ENCODE measurements at places on chromosomes 7 and 10.

DNA sequence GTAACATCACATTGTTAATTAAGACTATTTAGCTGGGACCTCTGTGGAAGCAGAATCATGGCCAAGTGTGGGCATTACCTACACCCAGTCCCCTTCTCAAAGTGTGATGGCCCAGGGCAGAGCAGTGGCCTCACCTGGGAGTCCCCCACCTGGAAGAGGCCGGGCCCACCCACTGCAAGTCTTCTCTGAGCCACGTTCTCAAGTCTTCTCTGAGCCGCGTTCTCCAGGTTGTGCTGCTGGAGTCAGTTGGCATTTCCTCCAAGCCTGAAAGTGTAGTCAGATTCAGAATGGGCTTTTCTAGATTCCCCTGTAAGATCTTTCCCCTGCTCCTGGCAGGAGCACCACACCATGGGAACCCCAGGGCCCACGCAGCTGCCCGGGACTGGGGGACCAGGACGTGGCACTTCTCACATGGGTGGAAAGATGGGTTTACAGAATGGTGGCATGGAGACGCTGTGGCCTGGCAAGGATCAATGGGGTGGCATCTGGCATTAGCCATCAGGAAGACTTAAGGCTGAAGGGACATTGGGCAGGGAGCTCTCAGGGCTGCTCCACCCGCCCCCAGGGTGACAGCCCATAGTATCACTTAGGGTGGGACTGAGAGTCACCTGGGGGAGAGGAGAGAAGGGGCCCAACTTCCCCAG lies 68.0 kb downstream of the MKI67 start:
- no peak for DNase-seq

- DNase-seq: no peak
Observed at GRCh38 chr10:77539147-77539935, 98.3 kb downstream of the KCNMA1 start.

- no peak for DNase-seq
Observed at GRCh38 chr7:26388256-26388655, 96.6 kb downstream of the SNX10 start.

- no peak for DNase-seq
Observed at GRCh38 chr10:79125092-79125491, 56.3 kb downstream of the ZMIZ1 start.

- DNase-seq: no peak
Observed at GRCh38 chr7:159063046-159063840, 81.4 kb downstream of the VIPR2 start.

GRCh38 chr10:70575874-70576802 lies 26.4 kb downstream of the PRF1 start:
- DNase-seq: peak; percentile 53

DNA sequence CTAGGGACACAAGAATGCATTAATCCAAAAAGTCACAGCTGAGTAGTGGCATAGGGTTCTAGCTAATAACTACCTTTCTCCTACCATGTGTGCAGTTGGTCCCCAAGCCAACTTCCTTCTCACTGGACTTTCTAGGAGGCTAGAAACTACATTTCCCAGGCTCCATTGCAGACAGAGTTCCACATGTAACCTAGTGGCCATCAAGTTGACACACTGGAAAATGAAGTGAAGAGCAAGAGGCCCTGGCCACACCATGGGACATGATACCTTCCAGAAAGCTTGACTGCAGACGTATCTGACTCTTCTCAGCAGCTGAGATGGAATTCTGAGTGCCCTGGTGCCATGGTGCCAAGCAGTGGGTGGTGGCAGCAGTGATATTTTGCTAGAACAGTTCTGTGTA lies 49.8 kb upstream of the TMEM273 start:
- DNase-seq: no peak

DNA sequence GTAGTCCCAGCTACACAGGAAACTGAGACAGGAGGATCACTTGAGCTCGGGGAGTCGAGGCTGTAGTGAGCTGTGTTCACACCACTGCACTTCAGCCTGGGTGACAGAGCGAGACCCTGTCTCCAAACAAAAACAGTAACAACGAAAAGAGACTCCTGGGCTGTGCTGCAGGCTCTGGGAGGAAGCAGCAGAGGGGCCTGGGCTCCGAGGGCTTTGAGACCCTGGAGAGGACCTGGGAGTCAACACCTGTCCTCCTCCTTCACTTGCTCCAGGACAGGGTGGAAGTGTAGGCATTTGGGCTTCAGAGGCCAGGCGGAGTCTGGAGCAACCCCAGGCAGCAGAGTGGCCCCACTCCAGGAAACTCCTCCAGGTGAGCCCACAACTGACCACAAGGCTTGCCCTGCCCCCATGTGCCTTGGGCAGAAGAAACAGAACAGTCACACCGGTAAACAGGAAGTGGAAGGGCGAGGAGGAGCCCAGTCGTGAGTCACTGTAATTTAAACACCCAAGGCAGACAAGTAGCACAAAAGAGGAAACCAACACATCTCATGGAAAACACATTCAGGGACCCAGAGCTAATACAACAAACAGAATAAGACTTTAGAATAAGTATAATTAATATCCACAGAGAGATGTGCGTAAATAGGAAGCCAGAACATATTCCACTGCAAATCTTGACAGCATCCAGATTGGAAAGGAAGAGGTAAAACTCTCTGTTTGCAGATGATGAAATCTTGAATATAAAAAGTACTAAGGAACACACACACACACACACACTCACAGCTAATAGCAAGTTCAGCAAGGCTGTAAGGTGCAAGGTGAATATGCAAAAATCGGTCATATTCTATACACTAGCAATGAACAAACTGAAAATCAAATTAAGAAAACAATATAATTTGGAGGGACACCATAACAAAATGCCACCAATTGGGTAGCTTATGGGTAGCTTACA lies 20.5 kb upstream of the RASGEF1A start:
- peak; percentile 70 for DNase-seq

DNA sequence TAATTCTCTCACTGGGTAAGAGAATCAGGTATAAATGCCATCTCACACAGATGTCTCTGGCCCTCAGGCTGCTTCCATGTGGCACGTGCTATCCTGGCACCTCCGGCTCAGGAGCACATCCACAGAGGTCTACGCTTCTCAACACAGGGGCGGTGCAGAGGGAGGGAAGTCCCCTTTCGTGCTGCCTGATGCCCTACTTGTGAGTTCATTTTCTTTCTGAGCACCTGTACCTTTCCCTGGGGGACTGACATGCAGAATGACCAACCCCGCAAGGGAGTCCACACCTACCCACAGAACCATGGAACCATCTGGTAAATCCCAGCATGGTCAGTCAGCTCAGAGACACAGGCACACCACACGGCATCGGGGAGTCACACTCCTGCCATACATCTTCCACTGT lies 99.0 kb upstream of the SAMD8 start:
- no peak for DNase-seq

- DNase-seq: no peak
Observed at GRCh38 chr7:44801890-44802289, 5.4 kb downstream of the PPIA start.

DNA sequence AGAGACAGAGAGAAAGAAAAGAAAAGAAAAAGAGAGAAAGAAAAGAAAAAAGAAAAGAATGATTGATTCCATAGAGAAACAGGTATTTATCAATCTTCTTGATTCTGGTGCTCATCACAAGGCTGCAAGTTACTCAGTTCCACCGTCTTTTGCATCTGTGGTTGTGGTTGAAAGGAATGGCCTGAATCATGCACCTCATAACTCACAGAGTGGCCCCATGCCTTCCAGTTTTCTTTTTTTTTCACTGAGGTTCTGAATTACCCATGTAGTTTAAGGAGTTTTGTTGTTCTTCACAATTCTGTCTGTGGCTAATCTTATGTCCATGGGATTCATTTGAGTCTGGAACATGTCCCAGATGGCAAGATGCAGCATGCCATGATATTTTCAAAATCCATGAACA lies 156.0 kb downstream of the ZNF33B start:
- DNase-seq: no peak

GRCh38 chr7:130329681-130330080 lies 14.9 kb upstream of the CPA5 start:
- DNase-seq: no peak

Measured in CD4-positive, alpha-beta T cell treated with Interleukin-17A for 1 hour (primary cell).